ENCODE measurements at places on chromosomes 4 and X.

- DNase-seq, result peak; percentile 65
Observed at GRCh38 chr4:73776321-73776729, 36.0 kb downstream of the CXCL8 start.

- no peak for DNase-seq
Observed at GRCh38 chr4:138028923-138029322, 213.2 kb downstream of the SLC7A11 start.

DNA sequence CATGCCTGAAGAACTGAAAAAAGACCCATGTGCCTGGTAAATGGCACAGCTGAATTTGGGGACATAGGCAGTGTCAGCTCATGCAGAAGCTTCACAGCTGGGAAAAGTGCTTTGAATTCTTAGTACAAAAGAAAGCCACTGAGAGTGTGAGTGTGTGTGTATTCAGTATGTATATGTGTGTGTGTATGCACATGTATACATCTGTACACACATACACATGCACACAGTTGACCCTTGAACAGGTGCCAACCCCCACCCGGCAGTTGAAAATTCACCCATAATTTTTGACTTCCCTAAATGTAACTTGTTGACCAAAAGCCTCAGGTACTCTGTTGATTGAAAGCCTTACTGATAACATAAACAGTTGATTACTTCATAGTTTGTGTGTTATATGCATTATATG lies 49.5 kb upstream of the ENPP6 start:
- DNase-seq, result no peak

- no peak for DNase-seq
Observed at GRCh38 chrX:39008549-39008948, 207.3 kb downstream of the MID1IP1 start.

DNA sequence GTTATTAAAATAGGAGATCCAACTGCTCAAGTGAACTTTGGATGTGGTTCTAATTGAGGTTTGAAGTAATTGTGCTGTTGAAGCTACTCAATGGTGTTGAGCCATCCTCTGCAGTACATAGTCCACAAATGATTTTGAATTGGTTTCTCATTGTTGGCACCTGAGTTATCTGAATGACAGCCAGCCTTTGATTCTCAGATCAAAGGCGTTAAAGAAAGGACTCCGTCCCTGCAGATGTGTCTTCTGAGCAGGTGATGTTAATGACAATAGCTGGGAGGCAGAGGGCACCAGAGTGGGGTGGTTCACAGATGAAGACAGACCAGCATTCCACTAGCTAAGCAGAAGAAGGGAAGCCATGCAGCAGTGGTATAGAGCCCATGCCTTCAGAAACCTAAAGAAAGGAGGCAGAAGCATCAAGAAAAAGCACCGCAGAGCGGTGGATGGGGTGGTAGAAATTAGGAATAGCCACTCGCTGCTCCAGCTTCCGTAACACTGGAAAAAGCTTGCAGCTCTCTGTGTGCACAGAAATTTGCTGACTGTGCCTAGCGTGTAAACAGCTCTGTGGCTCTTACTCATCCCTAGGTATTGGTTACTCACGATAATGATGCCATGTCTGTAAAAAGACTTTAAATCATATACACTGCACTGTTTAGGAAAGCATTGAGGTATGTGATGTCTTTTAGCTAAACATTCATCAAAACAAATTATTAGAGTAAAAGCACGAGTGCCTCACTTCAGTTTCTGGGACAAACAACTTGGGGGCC lies 79.2 kb upstream of the CLCN4 start:
- no peak for DNase-seq

DNA sequence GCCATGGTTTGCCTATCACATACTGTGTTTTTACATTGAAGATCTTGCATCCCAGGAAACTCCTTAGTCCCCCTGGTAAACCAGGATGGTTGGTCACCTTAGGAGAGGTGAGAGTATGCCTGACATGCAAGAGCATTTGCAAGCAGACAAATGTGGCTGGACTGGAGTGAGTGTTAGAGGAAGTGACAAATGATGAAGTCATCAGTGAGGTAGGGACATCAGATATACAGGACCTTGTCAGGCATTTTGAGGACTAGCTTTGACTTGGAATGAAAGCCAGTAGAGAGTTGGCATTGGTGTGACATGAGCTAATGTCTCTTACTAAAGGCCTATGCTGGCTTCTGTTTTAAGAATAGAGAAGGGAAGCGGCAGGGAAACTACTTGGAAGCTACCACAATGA lies 124.9 kb downstream of the FRMPD4 start:
- DNase-seq, result no peak

DNA sequence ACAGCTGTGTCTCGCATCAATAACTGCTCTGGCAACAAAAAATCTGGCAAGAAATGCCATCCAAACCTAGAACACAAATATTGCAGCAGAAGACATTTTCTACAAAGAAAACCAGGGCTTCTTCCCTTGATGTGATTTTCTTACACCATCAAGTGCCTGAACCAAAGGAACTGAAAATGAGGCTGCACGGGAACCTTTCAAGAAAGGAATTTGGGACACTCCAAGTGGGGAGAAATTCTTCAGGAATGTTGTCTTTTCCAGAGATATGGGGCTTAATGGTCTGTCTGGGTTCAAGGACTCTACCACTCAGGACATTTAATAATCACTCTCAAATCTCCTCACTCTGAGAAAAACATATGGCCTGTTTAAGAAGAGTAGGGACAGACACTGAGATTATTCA lies 57.6 kb downstream of the PRDM5 start:
- DNase-seq, result no peak

DNA sequence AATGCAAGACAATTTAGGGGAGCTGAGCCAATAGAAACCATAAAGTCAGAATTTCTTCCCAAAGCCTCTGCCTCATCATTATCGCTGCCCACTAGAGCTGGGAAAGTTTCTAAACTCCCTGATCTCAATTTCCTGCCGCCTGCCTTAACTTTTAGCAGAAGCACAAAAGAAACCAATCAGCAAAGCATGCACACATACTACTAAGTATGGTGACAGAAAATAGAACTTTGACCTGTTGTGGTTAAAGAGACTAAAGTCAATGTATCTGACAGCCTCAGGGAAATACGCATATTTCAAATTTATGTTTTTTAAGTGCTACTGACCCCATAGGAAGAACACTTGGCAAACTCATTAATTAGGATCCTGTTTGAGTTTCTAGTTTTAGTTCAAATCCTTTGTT lies 10.1 kb downstream of the STK26 start:
- no peak for DNase-seq

DNA sequence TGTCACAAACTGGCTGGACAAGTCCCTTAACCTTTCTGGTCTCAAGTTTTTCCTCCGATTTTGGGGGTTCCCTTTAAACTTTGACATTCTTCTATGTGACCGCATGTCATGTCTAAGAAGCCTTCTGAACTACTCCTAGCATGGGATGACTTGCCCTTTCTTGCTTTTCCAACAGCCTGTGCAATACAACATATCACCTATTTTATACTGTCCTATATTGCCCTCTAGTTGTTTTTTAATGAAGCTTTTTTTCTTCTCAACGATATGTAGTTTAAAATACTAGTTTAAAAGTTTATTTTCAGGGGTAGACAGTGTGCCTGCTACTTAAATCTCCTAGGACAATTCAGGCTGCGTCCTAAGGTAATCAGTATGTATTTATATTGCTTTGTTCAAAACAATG lies 1.0 kb upstream of the IGBP1 start:
- DNase-seq, result no peak

GRCh38 chr4:18100657-18101056 lies 79.1 kb upstream of the LCORL start:
- DNase-seq, result no peak

- no peak for DNase-seq
Observed at GRCh38 chr4:139558235-139559088, 2.4 kb upstream of the SETD7 start.

- DNase-seq, result no peak
Observed at GRCh38 chr4:182265881-182266280, 22.7 kb downstream of the TENM3 start.

- DNase-seq, result no peak
Observed at GRCh38 chr4:164894702-164895101, 17.7 kb downstream of the APELA start.

GRCh38 chrX:107579956-107580355 lies 48.4 kb upstream of the PRPS1 start:
- DNase-seq, result no peak

DNA sequence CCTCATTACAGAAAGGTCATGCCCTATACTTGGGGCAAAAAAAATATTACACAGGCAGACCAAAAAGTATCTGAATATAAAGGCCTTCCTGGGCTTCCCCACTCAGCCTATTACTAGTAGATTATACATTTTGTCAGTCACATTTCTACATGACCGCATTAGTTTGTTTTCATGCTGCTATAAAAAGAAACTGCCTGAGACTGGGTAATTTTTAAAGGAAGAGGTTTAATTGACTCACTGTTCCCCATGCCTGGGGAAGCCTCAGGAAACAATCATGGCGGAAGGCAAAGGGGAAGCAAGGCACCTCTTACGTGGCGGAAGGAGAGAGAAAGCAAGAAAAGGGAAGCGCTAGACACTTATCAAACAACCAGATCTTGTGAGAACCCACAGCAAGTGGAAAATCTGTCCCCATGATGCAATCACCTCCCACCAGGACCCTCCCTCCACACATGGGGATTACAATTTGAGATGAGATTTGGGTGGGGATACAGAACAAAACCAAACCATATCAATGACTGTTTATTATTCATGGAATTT lies 1312.0 kb downstream of the PCDH7 start:
- no peak for DNase-seq

DNA sequence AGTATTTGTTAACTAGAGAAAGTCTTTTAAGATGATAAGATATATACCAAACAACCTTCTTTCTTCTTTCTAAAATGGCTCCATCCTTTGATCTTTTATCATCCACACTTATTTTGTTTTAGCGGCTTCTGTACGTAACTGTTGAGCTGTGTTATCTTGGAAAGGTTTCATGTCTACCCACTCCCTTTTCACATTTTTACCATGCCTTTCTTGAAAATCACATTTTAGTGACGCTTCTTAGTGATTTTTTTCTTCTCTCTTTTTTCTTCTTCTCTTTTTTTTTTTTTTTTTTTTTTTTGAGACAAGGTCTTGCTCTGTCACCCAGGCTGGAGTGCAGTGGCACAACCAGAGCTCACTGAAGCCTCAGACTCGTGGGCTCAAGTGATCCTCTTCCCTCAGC lies 135.1 kb downstream of the CHIC2 start:
- DNase-seq, result no peak

DNA sequence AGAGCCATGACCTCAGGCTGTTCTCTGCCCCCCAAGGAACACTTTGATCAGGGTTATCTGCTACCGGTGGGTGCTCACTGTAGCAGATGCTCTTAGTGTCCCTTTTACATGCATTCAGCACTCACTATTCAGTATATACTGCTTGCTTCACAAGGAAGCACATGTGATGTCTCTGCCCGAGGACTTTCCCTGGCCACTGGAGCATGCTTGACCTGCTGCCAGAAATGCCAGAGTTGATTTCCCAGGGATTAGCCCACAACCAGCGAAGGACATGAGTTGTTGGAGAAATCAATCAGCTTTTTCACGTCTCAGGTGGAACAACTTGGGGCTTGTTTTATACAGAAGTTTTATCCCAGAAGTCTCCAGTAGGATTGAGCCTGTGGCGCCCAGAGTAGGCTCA lies 51.2 kb upstream of the RPS6KA3 start:
- no peak for DNase-seq

DNA sequence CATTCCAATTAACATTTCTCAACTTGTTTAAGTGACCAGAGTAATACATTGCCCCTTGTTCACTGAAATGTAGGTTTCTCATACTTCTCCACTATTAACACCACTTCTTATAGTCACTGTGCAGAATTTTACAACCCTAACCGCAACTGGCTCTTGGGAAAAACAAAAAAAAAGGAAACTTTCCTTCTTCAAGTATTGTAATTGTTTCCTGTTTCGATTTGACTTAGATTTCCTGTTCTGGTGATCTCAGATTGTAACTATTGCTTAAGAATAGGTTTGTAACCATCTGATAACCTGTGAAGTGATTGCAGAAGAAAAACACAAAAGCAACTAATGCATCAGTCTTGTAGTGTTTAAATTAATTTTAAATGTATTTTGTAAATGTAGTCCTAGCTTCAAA lies 594.7 kb upstream of the GALNT7 start:
- no peak for DNase-seq

- DNase-seq, result no peak
Observed at GRCh38 chrX:153600032-153600373, 1.1 kb upstream of the CCNQ start.

DNA sequence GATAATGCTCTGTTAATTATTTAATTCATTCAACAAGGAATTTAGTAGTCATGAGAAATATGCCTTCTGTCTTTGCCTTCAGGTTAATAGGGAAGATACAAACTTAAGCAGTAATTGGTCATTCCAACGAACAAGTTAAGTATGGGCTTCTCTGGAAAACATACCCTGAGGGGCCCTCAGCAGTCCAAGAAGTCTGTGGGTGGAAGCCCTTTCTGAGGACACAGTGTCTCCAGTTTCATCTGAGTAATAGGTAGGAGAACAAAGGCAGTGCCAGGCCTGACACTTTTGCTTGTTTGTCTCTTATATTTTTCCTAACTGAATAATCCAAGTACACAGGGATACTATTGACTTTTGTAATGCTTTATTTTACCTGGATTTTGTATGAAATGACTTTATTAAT lies 262.5 kb downstream of the FBXW7 start:
- no peak for DNase-seq

- DNase-seq, result no peak
Observed at GRCh38 chr4:155143512-155143911, 64.9 kb upstream of the NPY2R start.

GRCh38 chrX:40132751-40133150 lies 35.0 kb upstream of the BCOR start:
- DNase-seq, result peak; percentile 42

DNA sequence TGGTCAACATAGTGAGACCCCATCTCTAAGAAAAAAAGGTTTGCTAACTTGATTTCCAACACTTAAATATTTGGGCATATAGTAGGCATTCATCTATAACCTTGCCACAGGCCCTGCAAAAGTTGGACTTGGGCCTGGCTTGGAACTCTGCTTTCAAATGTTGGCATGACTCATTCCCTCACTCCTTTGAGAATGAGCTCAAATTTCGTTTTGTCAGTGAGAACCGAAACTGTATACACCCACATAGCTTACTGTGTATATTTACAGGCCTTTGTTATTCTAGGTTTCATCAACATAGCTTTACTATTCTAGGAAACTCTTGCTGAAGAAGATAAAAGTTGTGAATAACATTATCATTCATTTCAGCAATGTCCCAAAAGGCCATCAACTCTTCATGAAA lies 88.7 kb upstream of the ELOVL6 start:
- DNase-seq, result peak; percentile 14

DNA sequence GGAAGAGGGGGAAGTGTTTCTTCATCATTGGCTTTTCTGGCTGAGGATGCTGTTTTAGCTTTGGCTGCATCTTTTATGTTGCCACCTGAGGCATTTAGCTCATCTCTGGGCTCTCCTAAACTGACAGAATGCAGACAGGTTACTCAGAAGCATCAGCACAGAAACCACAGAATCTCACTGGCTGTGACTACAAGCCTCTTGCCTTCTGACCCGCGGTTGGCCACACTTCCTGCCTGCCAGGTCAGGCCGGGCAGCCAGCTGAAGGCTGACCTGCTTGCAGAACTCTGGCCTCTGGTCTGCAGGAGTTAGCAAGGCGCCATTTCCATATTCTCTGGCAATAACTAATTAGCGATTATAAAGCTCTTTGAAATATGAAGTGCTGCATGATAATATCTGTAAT lies 366.5 kb downstream of the MID1IP1 start:
- DNase-seq, result no peak

- DNase-seq, result no peak
Observed at GRCh38 chrX:120740072-120740471, 110.2 kb upstream of the C1GALT1C1 start.
